Aorta (tissue), 5 donors: ENCODE measurements at places on chromosomes 1 and 21. TPM values are rescaled to one million over a fixed set of nuclear protein-coding genes. Genes with fewer than 3 reads are reported as not detected.

Gene RBM11
- 1.7 TPM for total RNA-seq

DNA sequence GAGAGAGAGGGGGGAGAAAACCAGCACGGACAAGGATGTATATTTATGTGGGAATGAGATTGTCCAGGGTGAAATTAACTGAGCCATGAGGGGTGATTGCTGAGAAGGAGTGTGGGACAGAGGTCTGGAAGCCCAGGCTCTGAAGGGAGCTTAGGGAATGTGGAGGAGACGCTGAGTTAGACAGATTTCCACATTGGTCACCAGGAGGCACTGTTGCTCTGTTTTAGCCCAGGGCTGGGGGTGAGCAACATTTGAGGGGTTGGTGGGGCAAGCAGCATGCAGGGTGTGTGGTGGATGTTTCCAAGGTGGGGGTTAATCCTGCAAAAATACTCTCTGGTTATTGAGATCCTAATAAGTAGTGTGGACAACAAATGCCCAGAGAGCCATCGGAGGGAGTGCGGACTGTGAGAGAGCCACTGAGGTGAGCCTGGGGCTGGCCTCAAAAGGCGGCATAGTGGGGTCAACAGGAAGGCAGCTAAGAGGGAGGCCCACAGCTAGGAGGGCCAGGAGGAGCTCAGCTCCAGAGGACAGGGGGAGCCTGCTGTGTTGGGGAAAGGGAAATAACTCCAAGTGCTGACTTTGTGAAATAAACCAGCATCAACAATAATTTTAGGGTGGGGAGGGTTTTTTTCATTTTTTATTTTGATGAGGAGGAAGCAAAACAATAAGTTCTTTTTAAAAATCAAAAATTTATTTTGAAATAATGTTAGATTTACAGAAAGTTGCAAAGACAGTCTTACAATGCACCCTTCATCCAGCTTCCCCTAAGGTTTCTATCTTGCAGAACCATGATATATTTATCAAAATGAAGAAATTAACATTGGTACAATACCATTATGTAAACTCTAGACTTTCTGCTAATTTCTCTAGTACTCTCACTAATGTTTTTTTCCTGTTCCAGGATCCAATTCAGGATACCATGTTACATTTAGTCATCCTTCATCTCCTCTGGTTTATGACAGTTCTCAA, 82.8 kb upstream of the CD34 start:
- no peaks in the 10 kb centered on the region for H3K36me3 ChIP-seq
- no peak overlapping the region for H3K4me3 ChIP-seq
- H3K4me1 ChIP-seq = no peaks in the 10 kb centered on the region
- H3K27ac ChIP-seq = no peak overlapping the region
- no peak for DNase-seq

- no peaks in the 10 kb centered on the region for H3K36me3 ChIP-seq
- DNase-seq = peak; percentile 44
- no peaks in the 10 kb centered on the region for H3K27me3 ChIP-seq
- no peak overlapping the region for H3K27ac ChIP-seq
- H3K4me3 ChIP-seq = no peak overlapping the region
- H3K4me1 ChIP-seq = no peaks in the 10 kb centered on the region
Measured at GRCh38 chr1:5977494-5978444, 14.5 kb downstream of the NPHP4 start.

Gene WDR64
- not detected for total RNA-seq

Gene MSH4
- 0.72 TPM for total RNA-seq

GRCh38 chr1:36766481-36766880, 267.8 kb downstream of the GRIK3 start:
- peak; percentile 39 for DNase-seq
- H3K36me3 ChIP-seq = no peaks in the 10 kb centered on the region
- H3K27ac ChIP-seq = no peak overlapping the region
- no peak overlapping the region for H3K4me3 ChIP-seq
- H3K4me1 ChIP-seq = no peaks in the 10 kb centered on the region

DNA sequence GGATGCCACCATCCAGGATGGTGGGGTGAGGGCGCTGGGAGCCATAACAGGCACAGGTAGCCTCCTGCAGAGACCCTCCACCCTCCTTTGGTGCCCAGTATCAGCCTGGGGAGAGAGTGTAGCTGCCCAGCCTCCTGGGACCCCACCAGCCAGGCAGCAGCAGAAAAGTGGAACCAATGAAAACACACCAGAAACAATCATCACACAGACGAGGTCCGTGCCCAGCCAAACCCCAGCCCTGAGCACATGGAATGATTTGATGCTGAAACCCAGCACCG, 285.1 kb downstream of the PTPRU start:
- no peak overlapping the region for H3K4me3 ChIP-seq
- H3K36me3 ChIP-seq = no peaks in the 10 kb centered on the region
- no peaks in the 10 kb centered on the region for H3K4me1 ChIP-seq
- H3K27me3 ChIP-seq = no peaks in the 10 kb centered on the region
- no peak overlapping the region for H3K27ac ChIP-seq
- DNase-seq = no peak

Gene SPRR1B
- total RNA-seq = not detected

- no peaks in the 10 kb centered on the region for H3K27me3 ChIP-seq
- H3K4me3 ChIP-seq = no peak overlapping the region
- no peak for DNase-seq
- no peak overlapping the region for H3K27ac ChIP-seq
- H3K4me1 ChIP-seq = no peaks in the 10 kb centered on the region
- no peaks in the 10 kb centered on the region for H3K36me3 ChIP-seq
Measured at GRCh38 chr1:34684266-34684665, 70.6 kb upstream of the GJB5 start.

Gene ERICH3
- 0.42 TPM for total RNA-seq

GRCh38 chr1:18015719-18016118, 91.9 kb upstream of the IGSF21 start:
- no peaks in the 10 kb centered on the region for H3K27me3 ChIP-seq
- no peak overlapping the region for H3K27ac ChIP-seq
- H3K36me3 ChIP-seq = no peaks in the 10 kb centered on the region
- DNase-seq = no peak
- H3K4me1 ChIP-seq = no peaks in the 10 kb centered on the region

Gene KANK4
- total RNA-seq = 0.66 TPM

Gene TCHH
- 0.27 TPM for total RNA-seq

Gene OPRD1
- not detected for total RNA-seq

Gene CIART
- total RNA-seq = 3.0 TPM

Gene ETV3L
- total RNA-seq = not detected

- no peak overlapping the region for H3K4me3 ChIP-seq
- H3K36me3 ChIP-seq = no peaks in the 10 kb centered on the region
- DNase-seq = peak; percentile 57
Measured at GRCh38 chr21:36630485-36631206, 68.3 kb upstream of the SIM2 start.

DNA sequence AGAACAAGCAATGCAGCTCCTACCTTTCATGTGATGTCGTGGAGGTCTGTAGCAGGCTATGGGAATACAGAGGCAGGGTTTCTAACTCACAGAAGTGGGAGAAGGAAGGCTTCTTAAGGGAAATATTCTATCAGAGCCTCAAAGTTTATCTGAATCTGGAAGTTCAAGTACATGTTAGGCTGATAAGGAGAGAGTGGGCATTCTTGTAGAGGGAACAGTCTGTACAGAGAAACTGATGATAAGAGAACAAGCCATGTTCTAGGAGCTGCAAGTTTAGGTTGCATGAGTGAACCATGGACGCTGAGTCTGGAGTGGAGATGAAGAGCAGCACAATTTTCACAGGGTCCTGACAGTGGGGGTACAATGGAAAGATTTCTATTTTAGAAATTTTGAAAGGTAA, 344.0 kb downstream of the CHRM3 start:
- H3K27me3 ChIP-seq = no peaks in the 10 kb centered on the region
- DNase-seq = no peak
- H3K36me3 ChIP-seq = no peaks in the 10 kb centered on the region
- H3K4me1 ChIP-seq = no peaks in the 10 kb centered on the region

Gene KIF14
- 0.23 TPM for total RNA-seq

DNA sequence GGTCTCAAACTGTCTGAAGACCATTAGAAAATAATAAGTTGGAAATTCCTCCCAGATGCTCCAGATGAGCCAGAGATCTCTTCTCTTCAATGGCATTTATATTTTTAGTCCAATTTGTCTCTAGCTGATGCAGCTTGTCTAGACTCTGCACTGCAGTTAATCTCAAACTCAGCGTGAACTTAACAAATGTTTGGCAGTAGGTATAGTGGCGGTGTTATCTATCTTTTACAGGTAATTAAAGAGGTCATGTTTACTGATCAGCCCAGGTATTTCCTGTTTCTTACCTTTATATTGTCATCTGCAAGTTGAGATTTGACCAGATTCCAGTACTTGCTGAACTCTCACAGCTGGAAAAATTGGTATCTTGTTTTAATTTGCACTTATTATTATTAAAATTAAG, 1024.5 kb upstream of the ADGRL2 start:
- H3K4me3 ChIP-seq = no peak overlapping the region
- H3K27ac ChIP-seq = no peak overlapping the region
- H3K27me3 ChIP-seq = no peaks in the 10 kb centered on the region
- no peak for DNase-seq
- no peaks in the 10 kb centered on the region for H3K36me3 ChIP-seq
- H3K4me1 ChIP-seq = no peaks in the 10 kb centered on the region

DNA sequence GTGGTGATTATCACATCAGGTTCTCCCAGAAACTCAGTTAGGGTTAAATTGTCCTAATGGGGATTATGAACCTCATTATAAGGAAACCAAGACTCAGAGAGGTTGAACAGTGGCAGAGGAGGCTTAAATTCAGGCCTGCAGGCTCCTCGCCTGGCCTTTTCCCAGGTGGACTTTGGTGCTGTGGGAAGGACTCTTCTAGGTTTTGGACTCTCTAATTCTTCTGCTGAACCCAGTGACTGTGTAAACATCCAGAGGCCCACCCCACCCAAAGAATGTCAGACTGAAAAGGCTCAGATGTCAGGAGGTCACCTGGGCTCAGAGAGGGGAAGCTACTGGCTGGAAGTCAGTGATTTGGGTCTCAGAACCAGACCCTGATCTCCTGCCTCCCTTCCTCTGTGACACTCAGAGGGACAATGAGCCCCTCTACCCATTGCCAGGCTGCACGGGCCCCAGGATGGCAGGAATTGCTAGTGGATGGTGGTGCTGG, 2.5 kb downstream of the ZNF362 start:
- H3K27ac ChIP-seq = peak overlapping the region; percentile 99
- H3K36me3 ChIP-seq = no peaks in the 10 kb centered on the region
- peaks cover 2% of the 10 kb centered on the region for H3K4me1 ChIP-seq

DNA sequence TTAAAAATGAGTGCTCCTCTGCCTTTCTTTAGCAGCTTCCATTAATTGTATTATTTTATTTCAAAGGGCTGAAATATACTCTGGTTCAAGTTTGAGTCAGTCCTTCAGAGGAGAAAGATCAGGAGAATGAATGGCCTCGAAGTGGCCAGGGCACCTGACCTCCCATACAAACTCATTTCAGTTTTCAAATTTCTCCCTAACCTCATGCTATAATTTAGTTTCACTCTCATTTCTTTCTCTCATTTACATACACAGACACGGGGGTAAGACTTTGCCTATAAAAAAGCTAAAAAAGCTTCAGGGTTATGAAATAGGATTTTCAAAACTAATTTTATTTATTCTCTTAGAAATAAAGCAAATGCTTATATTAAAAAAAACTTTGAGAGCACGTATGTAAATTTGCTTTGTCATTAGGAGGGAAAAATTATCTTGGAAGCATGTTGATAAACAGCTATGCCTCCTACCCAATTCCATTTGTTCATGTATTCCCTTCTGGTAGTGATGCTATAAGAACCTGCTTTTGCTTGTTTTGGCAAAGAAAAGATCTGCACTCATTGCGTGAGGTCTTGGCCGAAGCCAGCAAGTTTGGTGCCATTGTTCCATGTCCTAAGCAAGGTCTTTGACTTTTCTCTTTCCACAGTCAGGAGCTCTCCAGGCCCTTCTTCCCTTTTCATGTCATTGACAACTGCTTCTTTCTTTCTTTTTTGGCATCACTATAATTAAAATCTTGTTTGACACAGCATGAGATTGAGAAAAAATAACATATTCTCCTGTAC, 80.4 kb upstream of the LRRC53 start:
- no peak overlapping the region for H3K4me3 ChIP-seq
- no peak overlapping the region for H3K27ac ChIP-seq
- H3K4me1 ChIP-seq = no peaks in the 10 kb centered on the region
- no peaks in the 10 kb centered on the region for H3K36me3 ChIP-seq

Gene AADACL3
- total RNA-seq = not detected

Gene EFNA4
- 5.7 TPM for total RNA-seq

DNA sequence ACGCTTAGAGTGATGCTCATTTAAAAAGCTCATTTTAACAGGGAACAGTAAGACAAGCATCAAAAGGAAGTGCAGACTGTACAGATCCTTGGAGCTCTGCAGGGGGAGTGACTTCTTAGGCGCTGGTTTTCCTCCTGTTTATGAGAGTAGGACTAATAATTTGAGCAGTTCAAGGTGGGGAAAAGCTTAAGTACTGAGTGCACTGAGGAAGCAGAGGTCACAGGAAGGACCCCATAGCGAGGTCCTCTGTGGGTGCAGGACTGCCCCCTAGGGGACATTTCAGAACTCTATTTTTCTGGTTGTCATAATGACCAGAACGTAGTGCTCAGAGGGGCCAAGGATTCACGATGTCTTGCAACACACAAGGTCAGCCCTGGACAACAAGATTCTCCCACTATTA, 112.1 kb downstream of the HLCS start:
- H3K4me1 ChIP-seq = peaks cover 2% of the 10 kb centered on the region
- no peak overlapping the region for H3K27ac ChIP-seq
- DNase-seq = no peak
- no peaks in the 10 kb centered on the region for H3K27me3 ChIP-seq

- no peak overlapping the region for H3K4me3 ChIP-seq
- DNase-seq = peak; percentile 17
- H3K36me3 ChIP-seq = no peaks in the 10 kb centered on the region
- no peaks in the 10 kb centered on the region for H3K27me3 ChIP-seq
- no peak overlapping the region for H3K27ac ChIP-seq
- H3K4me1 ChIP-seq = no peaks in the 10 kb centered on the region
Measured at GRCh38 chr1:25515033-25515432, 28.4 kb upstream of the LDLRAP1 start.

Gene FAM3B
- 3.1 TPM for total RNA-seq

DNA sequence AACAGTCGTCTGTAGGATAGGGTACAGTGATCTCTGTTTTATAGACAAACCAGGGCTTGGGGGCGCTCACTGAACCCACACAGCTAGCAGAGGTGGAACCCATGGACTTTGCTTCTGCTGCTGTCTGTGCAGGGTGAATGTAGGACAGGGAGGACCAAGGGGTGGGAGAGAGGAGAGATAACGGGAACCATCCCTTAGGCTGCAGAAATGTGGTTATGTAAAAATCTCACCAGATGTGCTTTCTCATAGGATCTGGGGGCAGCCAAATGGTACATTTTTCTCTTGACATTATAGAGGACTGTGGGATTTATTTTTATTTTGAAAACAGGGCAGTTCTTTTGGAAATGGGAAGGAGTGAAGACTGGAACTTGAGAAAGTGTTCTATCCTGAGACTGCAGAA, 8.7 kb downstream of the NFASC start:
- no peaks in the 10 kb centered on the region for H3K36me3 ChIP-seq
- H3K4me1 ChIP-seq = no peaks in the 10 kb centered on the region
- no peaks in the 10 kb centered on the region for H3K27me3 ChIP-seq
- no peak overlapping the region for H3K4me3 ChIP-seq

Gene PUM1
- 120 TPM for total RNA-seq
